Urinary bladder (tissue), 4 donors: ENCODE measurements at places on chromosomes 2 and 18. TPM values are rescaled to one million over a fixed set of nuclear protein-coding genes. Genes with fewer than 3 reads are reported as not detected.

ARHGAP15 gene
- 107 TPM for total RNA-seq

THADA gene
- total RNA-seq, result 71.6 TPM

MAL gene
- total RNA-seq, result 3.6 TPM

RNF25 gene
- 20.6 TPM for total RNA-seq

NABP1 gene
- total RNA-seq, result 30.2 TPM

DUSP11 gene
- total RNA-seq, result 47.6 TPM

CLEC4F gene
- total RNA-seq, result not detected
